ENCODE measurements at places on chromosomes 13 and 19.

DNA sequence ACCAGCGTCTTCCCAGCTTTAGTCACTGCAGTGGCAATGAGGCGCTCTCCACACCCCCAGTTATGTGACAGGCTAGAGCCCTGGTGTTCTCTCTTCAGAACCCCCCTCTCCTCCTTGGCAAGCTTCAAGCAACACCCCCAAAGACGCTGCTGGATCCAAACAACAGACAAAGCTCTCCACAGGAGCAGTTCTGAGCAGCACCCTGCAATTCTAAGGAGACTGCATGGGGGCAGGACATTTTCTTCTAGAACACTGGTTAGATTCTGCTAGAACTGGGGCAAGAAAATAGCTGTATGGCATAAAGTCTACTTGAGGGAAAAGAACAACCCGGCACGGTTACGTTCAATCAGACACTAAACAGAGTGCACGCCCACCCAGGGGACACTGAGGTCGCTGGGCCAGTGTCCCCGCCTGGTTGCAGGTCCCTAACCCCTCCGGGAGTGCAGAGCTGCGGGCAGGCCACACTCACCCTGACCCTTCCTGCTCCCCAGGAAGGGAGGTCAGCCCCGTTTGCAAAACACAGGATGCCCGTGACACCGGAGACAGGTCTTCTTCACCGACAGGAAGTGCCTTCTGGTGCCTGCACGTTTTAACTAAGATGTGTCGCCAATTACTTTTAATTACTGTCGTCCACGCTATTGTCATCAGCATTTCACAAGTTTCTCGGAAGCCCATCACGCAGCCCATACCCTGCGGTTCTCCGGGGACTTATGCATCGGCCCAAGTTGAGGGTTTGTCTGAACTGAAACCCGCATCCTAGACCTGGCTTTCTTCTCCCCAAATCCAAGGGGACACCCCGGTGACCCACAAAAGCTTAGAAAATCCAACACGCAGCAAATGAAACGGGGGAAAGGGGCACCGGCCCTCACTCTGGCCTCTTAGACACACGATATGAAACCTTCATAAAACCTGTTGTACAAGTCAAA, 943 bp downstream of the GJB6 start:
- no peak for DNase-seq

DNA sequence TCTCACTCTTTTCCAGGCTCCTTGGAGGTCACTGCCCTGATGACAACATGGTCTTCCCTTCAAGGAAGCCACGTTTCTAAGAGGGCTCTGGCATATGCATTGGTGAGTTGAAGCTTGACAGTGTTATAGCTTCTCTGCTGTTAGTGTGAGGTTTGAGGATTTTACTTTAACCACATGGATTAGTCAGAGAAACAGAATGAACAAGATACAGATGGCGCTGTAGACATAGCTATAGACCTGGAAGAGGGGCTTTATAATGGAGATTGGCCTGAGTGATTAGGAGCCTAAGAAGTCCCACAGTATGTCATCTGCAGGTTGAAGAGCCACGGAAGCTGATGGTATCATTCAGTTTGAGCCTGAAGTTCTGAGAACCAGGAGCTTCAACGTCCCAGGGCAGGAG, 18.4 kb upstream of the URI1 start:
- DNase-seq = no peak

GRCh38 chr19:50008532-50008931, 16.6 kb downstream of the VRK3 start:
- no peak for DNase-seq

DNA sequence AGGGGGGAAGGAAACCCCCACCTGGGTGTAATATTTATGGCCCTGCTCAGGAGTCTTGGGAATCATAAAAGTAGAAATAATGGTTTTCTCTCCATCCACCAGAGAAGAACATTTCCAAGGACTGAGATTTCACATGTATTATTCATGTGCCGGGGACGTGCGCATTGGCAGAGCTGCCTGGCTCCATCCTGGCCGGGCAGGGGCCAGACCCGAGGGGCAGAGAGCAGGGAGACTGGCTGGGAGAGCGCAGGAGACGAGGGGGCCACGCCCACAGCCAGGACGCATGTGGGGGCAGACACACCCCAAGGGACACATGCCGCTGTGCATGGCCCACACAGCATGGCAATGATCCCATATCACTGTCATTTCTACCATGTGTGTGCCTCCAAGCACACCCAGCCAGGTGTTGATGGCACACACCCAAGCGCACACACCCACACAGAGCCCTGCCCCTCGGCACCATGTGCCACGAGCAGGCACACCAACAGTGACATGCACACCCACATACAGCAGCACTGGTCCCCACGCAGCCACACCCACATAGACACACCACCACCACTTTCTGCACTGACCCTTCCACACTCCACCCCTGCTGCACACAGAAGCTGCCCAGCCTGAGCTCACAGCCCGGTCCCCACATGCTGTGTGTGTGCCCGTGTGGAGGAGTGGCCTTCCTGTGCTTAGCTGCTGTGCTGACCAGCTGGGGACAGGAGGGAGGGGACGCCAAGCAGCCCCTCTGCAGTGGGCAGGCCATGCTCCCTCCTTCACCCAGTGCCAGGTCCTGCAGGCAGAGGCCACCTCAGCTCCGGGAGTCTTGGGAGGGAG, 39.3 kb downstream of the CEBPG start:
- no peak for DNase-seq

DNA sequence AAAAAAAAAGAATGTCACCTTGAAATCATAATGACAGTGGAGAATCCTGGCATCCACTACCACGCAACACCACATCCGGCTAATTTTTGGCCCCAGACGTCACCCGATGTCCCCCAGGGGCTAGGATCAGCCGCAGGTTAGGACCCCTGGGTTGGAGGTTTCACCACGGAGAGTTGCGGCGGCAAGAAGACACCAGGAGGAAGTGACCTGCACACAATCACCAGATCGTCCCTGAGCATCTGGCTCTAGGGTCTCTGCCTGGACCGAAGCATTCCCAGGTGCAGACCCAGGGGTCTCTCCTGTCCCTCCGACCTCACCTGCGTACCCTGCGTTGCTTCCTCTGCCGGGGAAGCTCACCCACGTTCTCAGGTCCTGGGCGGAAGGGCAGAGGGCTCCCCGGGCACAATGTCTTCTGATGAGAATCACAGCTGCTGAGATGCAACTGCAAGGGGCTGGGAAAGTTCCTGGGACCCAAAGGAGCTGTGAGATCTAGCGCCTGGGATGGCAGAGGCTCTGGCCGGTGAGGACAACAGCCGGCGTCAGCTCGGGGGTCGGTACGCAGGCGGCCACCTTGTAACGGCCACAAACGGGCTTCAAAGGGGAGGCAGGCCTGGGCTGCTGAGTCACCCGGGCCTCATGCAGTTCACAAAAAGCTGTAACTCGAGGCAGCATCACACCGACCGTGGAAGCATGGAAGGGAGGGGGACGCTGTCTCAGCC, 111.2 kb downstream of the GADD45B start:
- no peak for DNase-seq

DNA sequence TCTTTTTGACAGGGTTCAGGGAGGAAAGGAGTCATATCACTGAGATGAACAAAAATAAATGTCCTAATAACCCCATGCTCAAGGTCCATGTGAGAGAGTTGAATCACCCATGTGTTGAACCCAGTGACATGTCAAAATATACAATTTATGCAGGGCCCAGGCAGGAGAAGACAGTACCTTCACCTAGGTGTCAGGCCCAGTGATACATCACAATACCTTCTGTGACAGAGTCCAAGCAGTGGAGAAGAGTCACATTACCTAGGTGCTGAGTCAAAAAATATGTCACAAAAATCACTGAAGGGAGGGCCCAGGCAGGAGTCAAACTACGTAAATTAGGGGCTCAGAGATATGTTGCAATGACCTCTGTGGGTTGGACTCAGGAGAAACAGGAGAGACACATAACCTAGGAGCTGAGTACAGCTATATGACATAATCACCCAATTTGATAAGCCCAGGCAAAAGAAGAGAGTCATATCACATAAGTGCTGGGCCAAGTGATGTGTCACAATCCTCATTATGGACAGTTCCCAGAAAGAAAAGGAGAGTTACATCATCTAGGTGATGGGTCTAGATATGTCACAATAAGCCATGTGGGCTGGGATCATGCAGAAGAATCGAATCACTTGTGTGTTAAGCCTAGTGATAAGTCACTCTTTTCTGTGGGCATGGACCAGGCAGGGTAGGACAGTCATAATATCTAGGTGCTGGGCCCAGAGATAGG, 13.8 kb upstream of the ZNF724 start:
- DNase-seq = no peak

DNA sequence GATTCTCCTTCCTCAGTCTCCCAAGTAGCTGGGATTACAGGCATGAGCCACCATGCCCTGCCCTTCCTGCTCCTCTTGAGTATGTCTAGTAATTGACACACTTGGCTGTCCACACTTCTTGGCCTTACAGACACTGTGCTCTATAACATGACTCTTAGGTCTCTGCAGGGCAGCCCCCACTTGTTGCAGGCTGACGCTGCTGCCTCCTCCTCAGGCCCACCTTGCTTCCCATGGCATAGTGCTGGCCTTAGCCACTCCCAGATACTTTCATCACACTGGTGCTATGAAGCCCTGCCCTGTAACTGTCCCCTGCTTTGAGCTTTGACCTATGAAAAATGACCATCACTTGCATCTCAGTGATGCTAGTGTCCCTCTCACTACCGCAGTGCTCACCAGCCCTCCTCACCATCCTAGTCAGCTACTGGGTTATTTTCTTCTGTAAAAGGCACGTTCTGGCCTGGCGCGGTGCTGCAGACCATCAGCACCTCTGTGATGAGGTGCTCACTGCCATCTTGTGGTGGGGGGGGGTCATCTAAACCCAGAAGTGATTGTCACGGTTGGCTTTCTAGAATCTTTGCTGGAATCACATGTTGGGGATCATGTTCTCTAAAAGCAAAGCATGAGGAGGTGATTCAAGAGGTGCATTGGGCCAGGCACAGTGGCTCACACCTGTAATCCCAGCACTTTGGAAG, 9.8 kb downstream of the ERICH4 start:
- no peak for DNase-seq

- peak; percentile 93 for DNase-seq
These were observed 81.2 kb downstream of the STARD13 start for GRCh38 chr13:33204130-33204927.

GRCh38 chr13:19957320-19958154, 990 bp upstream of the ZMYM2 start:
- DNase-seq = peak; percentile 21
